GM20000 (cell line): ENCODE measurements at places on chromosomes 13 and 19.
A peak's percentile ranks its signal among the peaks of the same experiment; 100 is the strongest.

DNA sequence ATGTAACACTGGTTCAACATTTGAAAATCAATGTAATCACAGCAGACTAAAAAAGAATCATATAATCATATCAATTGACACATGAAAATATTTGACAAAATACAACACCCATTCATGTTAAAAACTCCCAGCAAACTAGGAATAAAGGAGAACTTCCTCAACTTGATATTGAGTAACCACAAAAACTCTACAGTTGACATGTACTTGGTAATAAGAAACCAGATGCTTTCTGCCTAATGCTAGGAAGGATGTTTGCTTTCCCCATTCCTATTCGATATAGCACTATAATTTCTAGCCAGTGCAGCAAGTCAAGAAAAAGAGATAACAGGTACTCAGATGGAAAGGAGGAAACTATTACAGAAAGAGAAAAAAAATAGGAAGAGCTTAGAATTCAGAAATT, 26.9 kb downstream of the UFM1 start:
- DNase-seq = no peak

GRCh38 chr13:42367831-42368230, 95.9 kb downstream of the AKAP11 start:
- no peak for DNase-seq

GRCh38 chr19:39867133-39867532, 21.0 kb upstream of the FBL start:
- no peak for DNase-seq

GRCh38 chr19:12346896-12347295, 13.5 kb upstream of the ZNF563 start:
- DNase-seq = no peak

DNA sequence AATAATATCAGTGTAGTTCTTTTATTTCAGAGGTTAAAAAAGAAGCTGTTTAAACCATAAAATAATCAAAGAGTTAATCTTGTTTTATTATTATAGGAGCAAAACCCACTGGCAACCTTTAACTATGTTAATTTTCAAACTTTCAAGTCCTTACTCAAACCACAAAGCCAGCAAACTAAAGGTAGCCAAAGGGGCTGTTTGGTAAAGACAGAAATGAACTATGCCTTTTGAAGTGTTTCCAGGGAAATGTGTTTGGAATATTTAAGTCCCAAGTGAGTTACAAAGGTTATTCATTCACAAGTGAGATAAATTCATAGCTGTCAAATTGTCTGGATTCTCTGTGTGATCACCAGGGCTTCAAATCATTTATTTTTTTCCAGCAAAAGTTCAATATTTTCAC, 264.7 kb downstream of the MZT1 start:
- DNase-seq = no peak

DNA sequence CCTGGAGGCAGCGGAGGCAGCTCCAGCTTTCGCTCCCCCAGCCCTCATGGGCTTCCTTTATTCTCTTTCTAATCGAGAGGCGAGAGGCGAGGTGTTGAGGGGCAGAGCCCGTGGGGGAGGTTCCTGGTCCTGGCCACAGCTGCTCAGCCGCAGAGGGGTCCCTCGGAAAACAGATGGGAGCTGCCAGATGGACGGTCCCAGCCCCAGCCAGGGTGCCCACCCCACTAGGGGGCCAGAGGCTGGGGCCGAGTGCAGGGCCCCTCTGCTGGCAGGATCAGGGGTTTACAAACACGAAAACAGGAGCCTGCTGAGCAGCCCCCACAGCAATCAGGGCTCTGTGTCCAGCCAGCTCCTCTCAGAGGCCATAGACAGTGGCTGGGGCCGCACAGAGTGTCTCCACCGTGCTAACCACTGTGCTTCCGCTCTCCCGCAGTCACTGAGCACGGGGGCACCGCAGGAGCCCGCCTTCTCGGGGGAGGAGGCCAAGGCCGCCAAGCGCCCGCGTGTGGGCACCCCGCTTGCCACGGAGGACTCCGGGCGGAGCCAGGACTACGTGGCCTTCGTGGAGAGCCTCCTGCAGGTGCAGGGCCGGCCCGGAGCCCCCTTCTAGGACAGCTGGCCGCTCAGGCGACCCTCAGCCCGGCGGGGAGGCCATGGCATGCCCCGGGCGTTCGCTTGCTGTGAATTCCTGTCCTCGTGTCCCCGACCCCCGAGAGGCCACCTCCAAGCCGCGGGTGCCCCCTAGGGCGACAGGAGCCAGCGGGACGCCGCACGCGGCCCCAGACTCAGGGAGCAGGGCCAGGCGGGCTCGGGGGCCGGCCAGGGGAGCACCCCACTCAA, 182.2 kb downstream of the KDM4B start:
- peak; percentile 35 for DNase-seq

DNA sequence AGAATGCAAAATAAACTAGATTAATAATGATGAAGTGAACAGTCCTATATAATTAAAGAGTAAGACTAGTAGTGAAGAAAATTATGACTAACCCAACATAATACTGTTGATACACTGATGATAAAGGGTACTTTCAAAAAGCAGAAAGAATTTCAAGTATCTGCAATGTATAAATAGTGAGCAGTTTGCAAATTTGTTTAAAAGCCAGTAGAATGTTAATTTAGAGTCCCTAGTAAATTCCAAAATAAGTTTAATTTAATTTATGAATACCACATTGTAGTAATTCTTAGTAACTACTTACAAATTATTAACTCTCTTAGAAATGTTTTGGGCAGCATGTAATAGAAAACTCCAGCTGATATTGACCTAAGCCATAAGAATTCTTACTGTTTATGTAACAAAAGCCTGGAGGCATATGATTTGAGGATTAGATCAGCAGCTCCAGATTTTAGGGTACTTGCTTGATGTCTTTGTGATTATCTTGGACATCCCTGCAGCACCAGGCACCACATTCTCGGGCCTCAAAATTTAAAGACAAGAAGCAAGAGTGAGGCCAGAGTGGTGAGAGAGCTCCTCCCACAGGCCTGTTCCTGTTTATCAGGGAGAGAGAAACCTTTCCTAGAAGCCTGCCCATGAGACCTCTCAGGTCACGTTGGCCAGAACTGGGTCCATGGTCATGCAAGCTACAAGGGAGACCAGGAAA, 67.6 kb upstream of the TDRD3 start:
- peak; percentile 51 for DNase-seq

DNA sequence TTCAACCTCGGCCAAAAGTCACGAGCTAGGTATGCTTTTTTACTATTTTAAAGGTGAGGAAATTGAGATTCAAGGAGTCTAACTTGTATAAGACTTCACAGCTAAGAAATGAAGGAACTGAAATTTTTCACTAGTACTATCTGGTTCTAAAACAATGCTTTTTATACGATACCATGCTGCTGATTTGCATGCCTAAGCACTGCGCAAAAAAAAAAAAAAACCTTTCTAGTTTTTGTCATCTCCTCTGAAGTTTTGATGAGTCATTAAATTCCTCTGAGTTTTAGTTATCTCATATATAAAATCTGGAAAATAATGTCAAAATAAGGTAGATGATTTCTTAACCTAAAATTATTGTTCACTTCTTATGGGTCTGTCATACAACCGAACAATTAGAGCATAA, 28.0 kb upstream of the UFM1 start:
- no peak for DNase-seq

- no peak for DNase-seq
These were observed 7.6 kb upstream of the ERFL start for GRCh38 chr19:41935760-41936415.

DNA sequence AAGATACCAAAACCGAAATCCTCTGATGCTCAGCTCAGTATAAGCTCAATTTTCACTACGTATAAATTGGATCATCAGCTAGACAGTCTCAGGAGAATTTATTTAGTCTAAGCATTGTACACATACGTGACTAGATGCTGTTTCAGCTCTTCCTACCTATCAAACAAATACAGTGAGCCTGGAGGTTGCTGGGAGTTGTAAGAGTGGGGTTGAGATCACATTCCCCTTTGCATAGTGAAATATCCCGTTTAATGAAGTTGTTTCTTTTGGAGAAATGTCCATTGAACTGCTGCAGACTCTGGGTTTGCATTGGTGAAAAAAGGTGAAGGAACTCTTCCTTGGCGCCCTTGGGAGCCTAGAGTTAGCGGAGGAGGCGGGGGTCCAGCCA, 68.9 kb upstream of the GJB6 start:
- no peak for DNase-seq

DNA sequence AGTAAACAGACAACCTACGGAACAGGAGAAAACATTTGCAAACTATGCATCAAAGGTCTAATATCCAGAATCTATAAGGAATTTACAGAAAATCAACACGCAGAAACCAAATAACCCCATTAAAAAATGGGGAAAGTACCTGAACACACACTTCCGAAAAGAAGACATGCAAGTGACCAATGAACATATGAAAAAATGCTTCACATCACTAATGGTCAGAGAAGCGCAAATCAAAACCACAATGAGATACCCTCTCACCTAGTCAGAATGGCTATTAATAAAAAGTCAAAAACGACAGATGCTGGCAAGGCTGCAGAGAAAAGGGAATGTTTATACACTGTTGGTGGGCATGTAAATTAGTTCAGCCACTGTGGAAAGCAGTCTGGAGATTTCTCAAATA, 29.5 kb downstream of the SLC25A15 start:
- DNase-seq = no peak

GRCh38 chr19:3919793-3920192, 13.1 kb upstream of the NMRK2 start:
- DNase-seq = no peak

GRCh38 chr19:47790398-47790814, 11.9 kb downstream of the SELENOW start:
- DNase-seq = peak; percentile 81

- no peak for DNase-seq
These were observed 3.6 kb upstream of the NDUFB7 start for GRCh38 chr19:14575428-14575980.

DNA sequence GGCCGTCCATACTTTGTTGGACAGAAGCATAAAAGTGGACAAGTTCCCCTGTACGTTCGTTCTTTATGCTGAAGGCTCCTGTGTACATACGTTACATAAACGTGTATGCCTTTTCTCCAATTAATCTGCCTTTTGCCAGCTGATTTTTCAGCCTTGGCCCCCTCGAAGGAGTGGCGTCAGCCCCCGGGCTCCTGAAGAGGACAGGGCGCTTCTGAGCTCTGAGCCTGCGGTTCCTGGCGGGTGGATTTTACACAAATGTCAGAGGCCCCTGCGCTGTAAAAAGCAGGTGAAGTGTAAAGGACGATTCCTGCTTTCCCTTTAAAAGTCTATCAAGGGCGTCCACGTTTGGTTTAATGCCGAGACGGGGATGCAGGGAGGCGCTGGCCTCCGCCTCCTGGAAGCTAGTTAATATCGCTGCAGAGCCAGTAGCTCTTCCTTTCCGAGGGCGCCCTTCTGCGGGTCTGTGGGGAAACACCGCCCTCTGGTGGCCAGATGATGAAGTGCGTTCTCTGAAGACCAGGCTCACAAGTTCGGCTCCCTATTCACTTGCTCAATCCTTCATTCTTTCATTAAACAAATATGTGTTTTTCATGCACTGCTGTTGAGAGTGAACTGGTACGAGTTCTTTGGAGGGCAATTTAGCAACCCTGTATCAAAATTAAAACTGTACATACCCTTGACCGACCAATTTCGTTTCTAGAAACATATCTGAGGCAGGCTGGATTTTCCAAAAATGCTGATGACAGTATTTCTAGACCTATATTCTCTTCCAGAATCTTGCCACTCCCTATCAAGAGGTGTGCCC, 62.0 kb downstream of the GPR12 start:
- DNase-seq = peak; percentile 82

GRCh38 chr19:18304208-18304457, 18.7 kb downstream of the LSM4 start:
- no peak for DNase-seq

DNA sequence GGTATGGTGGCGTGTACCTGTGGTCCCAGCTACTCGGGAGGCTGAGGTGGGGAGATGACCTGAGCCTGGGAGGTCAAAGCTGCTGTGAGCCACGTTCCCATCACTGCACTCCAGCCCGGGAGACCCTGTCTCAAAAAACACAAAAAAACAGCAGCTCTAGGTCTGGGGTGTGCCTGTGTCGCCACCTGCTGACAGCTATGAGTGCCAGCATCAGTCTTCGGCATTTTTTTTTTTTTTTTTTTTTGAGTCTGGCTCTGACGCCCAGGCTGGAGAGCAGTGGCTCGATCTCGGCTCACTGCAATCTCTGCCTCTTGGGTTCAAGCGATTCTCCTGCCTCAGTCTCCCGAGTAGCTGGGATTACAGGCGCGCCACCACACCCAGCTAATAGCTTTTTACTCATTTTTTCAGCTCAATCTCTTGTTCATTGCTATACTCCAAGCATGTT, 10.1 kb downstream of the AP2S1 start:
- peak; percentile 76 for DNase-seq

DNA sequence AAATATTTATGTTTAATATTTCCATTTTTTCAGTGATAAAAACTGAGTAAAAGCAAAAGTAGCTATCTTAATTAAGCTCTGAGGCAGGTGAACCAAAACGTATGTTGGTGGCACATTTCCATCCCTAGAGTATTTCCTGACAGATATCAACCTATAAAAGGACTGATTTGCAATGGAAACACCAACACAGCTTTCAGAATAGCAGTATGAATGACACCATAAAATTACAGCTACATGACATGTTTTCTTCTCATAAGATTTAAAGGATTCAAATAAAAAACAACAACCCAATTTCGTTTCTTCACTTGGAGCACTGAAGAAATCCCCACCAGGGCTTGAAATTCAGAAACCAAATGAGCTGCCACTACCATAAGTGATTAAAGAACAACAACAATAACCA, 194.4 kb downstream of the RFC3 start:
- no peak for DNase-seq

GRCh38 chr19:42323473-42323851, 2.0 kb upstream of the MEGF8 start:
- DNase-seq = no peak

- no peak for DNase-seq
These were observed 5.3 kb downstream of the SIX5 start for GRCh38 chr19:45763691-45764294.

GRCh38 chr13:19864024-19864745, 736 bp upstream of the ZMYM5 start:
- DNase-seq = peak; percentile 68

DNA sequence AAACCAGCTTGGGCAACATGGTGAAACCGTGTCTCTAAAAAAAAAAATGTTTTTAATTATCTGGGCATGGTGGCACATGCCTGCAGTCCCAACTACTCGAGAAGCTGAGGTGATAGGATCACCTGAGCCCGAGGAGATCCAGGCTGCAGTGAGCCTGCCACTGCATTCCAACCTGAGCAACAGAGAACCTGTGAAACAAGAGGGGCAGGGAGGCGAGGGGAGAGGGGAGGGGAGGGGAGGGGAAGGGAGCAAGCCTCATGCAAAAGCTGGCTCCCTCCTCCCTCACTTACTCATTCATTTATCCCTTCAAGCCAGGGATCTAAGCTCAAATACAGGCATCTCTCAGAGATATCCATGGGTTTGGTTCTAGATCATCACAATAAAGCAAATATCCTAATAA, 8.9 kb downstream of the ATP7B start:
- no peak for DNase-seq

- DNase-seq = peak; percentile 93
These were observed 15.9 kb downstream of the TICAM1 start for GRCh38 chr19:4815426-4816201.

GRCh38 chr19:35429698-35430408, 18.2 kb upstream of the FFAR2 start:
- no peak for DNase-seq

GRCh38 chr13:35460061-35460460, 16.4 kb downstream of the MAB21L1 start:
- DNase-seq = no peak
